WTC11 (cell line): ENCODE measurements at places on chromosomes 16 and 17. TPM values are rescaled to one million over a fixed set of nuclear protein-coding genes. Genes with fewer than 3 reads are reported as not detected.

CCL14 gene
- not detected in 3 replicates for total RNA-seq

DNA sequence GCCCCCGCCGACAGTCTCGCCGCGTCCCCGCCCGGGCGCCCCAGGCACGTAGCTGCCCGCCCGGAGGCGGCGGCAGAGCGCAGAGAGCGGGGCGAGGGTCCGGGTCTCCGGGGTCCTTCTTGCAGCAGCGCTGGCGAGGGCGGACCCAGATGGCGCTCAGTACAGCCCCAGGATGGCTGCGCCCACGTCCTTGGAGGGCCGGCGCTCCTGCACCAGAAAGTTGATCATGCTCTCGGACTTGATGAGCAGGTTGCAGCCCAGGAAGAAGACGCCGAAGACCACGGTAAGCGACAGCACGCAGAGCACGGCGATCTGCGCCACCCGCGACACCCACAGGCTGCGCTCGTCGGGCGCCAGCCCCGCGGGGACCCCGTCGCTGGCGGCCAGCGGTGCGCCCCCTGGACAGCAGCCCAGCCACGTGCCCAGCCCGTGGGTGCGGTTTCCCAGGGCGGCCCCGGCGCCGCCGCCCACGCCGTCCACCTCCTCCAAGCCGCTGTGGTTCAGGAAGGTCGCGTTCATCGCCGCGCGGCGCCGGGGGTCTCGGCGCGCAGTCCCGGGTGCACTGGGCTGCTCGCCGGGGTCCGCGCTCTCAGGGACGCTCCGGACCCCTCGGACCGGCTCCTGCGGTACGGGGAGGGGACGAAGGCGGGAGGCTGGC is 435 bp downstream of the RPRML start:
- peak; percentile 35 for DNase-seq
- H3K4me1 ChIP-seq, result peaks cover 40% of the 10 kb centered on the region
- peaks cover 31% of the 10 kb centered on the region for H3K27me3 ChIP-seq

DNA sequence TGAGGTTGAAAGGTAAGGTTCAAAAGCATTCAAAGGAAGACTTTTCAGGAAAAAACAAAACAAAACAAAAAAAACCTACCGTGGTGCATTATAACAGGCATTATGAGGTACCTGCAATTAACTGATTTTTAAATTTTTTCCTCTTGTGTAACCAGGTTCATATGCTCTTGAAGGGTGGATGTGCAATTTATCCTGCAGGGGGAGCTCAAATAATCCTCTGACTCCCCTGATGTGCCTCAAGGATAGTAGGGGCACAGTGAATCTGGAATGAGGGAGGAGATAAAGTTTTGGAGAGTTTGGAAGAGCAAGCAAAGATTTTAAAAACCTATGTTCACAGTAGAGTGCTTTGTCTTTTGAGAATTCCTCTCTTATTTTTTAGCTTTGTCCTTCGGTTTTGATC is 1349.4 kb downstream of the CDH8 start:
- H3K4me1 ChIP-seq, result 0 out of 2 replicates have a peak, but pooled peaks cover under 1% of the 10 kb centered on the region
- no peaks in the 10 kb centered on the region for H3K36me3 ChIP-seq
- H3K4me3 ChIP-seq, result no peak overlapping the region
- no peaks in the 10 kb centered on the region for H3K27me3 ChIP-seq

DNA sequence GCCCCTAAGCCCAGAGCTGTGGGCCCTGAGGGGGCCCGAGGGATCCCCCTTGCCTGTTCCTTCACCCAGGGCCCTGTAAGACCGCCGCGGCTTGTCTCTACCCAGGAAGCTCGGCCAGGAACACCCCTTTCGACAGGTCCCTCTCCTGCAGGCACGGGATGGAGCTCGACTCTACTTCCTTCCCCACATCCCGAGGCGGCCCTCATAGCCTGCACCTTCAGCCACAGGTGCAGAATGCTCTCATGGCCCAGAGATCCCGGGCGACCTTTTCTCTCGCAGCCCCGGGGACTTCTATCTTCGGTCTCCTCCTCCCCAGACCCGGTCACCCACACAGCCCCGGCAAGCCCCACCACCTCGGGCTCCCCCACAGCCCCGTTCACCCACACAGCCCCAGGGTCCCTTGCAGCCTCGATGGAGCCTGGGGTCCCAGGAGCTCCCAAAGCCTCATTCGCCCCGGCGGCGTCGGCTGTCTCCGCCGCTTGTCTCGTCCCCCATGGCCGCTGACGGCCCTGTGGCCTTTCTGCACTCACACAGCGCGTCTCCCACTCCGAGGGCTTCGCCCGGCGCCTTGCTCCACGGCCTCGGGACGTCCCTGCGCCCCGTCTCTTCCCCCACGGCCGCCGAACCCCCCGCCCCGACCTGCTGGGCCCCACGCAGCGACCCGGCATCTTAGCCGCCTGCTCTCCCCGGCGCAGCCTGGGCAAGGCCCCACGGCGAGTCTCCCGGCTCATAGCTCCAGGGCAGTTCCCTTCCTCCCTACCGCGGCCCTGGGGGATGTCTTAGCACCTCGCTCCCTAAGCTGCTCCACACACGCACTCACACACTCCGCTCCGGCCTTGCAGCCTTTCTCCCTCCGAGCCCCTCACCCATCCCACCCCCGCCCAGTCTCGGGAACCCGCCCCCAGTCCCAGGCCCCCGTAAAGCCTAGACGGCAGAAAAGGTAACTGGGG is 650 bp downstream of the KIAA0753 start:
- peaks cover 23% of the 10 kb centered on the region for H3K4me1 ChIP-seq
- H3K27me3 ChIP-seq, result no peaks in the 10 kb centered on the region
- no peak overlapping the region for H3K27ac ChIP-seq
- H3K36me3 ChIP-seq, result peaks cover 28% of the 10 kb centered on the region

KRT23 gene
- total RNA-seq, result not detected in 3 replicates

DNA sequence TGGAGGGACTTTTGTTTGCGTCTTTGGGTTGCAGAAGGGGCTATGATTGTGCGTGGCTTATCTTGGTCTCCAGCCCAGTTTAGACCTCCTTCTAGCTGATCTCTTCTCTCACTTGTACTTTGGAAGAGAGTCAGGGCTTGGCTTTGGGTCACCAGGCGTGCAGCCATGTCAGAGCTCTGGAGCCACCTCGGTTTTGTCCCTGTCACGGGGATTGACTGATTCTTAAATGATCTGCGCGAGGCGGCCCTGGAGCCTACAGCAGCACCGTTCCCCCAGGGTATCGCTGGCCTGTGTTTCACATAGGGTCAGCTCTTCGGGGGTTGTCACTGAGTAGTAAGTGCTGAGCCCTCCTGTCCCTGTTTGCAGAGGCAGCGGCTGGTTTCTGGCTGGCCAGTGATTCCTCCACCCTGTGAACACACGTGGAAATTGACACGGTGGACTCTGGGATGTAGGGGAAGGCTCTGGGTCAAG is 209.8 kb upstream of the CHMP6 start:
- DNase-seq, result no peak
- no peaks in the 10 kb centered on the region for H3K27me3 ChIP-seq
- H3K36me3 ChIP-seq, result no peaks in the 10 kb centered on the region; the same call in 1 of the 2 replicates
- H3K27ac ChIP-seq, result peak overlapping the region; percentile 53; the same call in 1 of the 2 replicates

TMEM220 gene
- 2.4 to 4.0 TPM (median 2.9 TPM) in 3 replicates for total RNA-seq

GRCh38 chr16:49281843-49282642 is 405 bp upstream of the CBLN1 start:
- peaks cover 49% of the 10 kb centered on the region for H3K4me1 ChIP-seq
- DNase-seq, result peak; percentile 92
- H3K4me3 ChIP-seq, result peak overlapping the region; percentile 88
- H3K36me3 ChIP-seq, result no peaks in the 10 kb centered on the region
- H3K27ac ChIP-seq, result no peak overlapping the region

- no peak overlapping the region for H3K27ac ChIP-seq
- no peak overlapping the region for H3K4me3 ChIP-seq
- H3K4me1 ChIP-seq, result peaks cover 5% of the 10 kb centered on the region; the same call in 1 of the 2 replicates
- H3K36me3 ChIP-seq, result no peaks in the 10 kb centered on the region
- H3K27me3 ChIP-seq, result peaks cover 2% of the 10 kb centered on the region; the same call in 1 of the 2 replicates
These were observed 38.6 kb upstream of the CACNG4 start for GRCh38 chr17:66925811-66926500.

GRCh38 chr17:77741109-77741508 is 217.4 kb upstream of the TNRC6C start:
- DNase-seq, result peak; percentile 79
- H3K27me3 ChIP-seq, result peaks cover 14% of the 10 kb centered on the region
- H3K4me1 ChIP-seq, result peaks cover 19% of the 10 kb centered on the region
- no peak overlapping the region for H3K4me3 ChIP-seq

SDK2 gene
- total RNA-seq, result 13.5 to 14.8 TPM (median 14.3 TPM) in 3 replicates

NUDT16L1 gene
- 41.8 to 45.8 TPM (median 42.0 TPM) in 3 replicates for total RNA-seq

DNA sequence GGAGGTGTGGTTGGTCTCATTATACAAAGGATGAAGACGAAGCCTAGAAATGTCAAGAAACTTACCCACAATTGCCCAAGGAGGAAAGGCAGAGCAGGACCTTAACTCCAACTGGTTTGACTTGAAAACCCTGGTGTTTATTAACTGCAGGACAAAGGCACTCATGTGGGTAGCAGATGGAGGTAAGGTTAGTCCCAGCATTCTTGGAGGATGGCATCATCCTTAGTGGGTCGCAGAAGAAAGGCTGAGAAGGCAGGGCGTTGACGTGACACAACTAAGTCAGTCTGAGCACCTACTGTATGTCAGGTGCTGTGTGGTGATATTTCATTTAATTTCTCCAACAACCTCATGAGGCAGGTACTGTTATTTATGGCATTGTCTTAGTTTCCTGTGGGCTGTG is 101.3 kb downstream of the HAPSTR1 start:
- DNase-seq, result no peak
- no peak overlapping the region for H3K4me3 ChIP-seq
- H3K4me1 ChIP-seq, result 0 out of 2 replicates have a peak, but pooled peaks cover 5% of the 10 kb centered on the region
- no peaks in the 10 kb centered on the region for H3K27me3 ChIP-seq
- no peak overlapping the region for H3K27ac ChIP-seq

GRCh38 chr17:56866496-56866895 is 32.5 kb downstream of the DGKE start:
- no peaks in the 10 kb centered on the region for H3K4me1 ChIP-seq
- DNase-seq, result no peak
- no peak overlapping the region for H3K27ac ChIP-seq

TM4SF5 gene
- not detected in 3 replicates for total RNA-seq

DNA sequence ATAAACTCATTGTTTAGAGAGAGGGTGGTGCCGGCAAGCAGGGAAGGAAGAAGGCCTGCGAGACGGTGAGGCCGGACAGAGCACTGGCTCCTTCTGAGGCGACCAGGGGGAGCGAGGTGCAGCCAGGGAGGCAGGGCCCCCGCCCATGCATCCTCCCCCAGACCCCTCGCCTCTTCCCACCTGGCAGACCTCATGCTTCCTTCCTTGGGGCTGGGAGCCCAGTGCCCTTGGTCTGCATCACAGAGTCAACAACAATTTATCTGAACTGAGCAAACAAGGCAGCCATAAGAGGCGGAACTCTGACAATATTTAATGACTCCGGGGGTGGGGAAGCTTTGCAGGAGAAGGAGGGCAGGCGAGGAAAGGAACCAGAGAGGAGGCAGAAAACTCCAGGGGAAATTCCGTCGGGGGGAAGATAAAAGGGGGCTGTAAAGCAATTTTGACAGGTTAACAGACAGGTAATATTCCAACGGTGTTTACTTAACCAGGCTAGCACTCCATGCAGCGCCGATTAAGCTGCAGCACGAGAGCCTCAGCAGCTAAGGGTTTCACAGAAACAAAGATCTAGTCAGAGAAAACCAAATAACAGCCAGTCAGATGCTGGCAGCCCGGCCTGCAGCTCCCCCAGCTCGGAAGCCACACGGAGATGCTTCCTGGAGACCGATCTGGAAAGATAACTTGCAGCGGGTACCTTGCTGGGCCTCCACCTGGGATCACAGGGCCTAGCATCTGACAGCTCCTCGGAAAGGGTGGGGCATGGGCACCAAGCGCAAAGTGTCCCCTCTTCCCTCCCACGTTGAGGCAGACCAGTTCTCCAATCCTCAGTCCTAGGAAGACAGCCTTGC is 398.2 kb downstream of the SOX9 start:
- DNase-seq, result no peak
- H3K27ac ChIP-seq, result no peak overlapping the region
- H3K4me1 ChIP-seq, result peaks cover 44% of the 10 kb centered on the region

GRCh38 chr17:9519583-9520272 is 55.9 kb downstream of the STX8 start:
- no peak overlapping the region for H3K4me3 ChIP-seq
- H3K27me3 ChIP-seq, result no peaks in the 10 kb centered on the region
- H3K4me1 ChIP-seq, result peaks cover 27% of the 10 kb centered on the region
- DNase-seq, result no peak
- no peaks in the 10 kb centered on the region for H3K36me3 ChIP-seq
- H3K27ac ChIP-seq, result 0 out of 2 replicates have a peak overlapping the region, but pooled peaks have one; percentile 0

GRCh38 chr17:12113156-12113555 is 92.5 kb downstream of the MAP2K4 start:
- H3K27ac ChIP-seq, result no peak overlapping the region
- no peak for DNase-seq
- peaks cover 42% of the 10 kb centered on the region for H3K36me3 ChIP-seq
- H3K4me3 ChIP-seq, result no peak overlapping the region
- H3K4me1 ChIP-seq, result no peaks in the 10 kb centered on the region
- H3K27me3 ChIP-seq, result no peaks in the 10 kb centered on the region

DNA sequence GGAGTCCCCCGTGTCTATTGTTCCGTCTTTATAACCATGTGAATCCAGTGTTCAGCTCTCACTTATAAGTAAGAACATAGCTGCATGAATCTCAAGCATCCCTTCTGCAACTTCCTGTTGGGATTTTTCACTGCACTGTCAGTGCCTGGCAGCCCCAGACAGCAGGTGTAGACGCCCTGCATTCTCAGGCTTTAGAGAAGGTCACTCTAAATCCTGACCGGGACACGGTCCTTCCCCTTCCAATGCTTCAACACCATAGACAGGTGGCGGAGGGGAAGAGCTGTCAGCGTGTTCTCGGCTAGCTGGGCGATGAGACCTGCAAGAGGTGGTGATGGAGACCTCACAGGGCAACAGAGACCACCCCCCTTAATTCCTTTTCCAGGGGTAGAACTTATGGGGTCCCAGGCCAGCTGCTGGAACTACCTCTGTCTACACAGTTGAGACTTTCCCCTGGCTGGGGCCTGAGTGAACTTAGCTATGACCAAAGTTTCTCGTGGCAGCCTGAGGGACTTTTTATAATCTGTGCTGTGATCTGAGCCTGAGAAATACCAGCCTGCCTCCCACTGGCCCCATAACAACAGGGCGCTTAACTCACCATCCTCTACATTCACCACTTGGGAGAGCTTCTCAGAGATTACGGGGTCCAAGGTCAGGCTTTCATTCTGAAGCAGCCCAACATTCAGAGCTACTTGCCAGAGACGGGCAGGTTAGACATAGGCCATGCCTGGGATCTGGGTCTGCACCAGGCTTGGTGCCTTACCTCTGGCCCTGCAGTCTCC is 143.2 kb upstream of the TNRC6C start:
- no peak overlapping the region for H3K27ac ChIP-seq
- H3K27me3 ChIP-seq, result peaks cover 9% of the 10 kb centered on the region
- H3K4me1 ChIP-seq, result peaks cover 24% of the 10 kb centered on the region
- no peaks in the 10 kb centered on the region for H3K36me3 ChIP-seq
- no peak overlapping the region for H3K4me3 ChIP-seq

CDC27 gene
- total RNA-seq, result 83.0 to 83.6 TPM (median 83.3 TPM) in 3 replicates

UTS2R gene
- total RNA-seq, result 0.46 to 0.76 TPM (median 0.53 TPM) in 3 replicates

- peaks cover 13% of the 10 kb centered on the region for H3K4me1 ChIP-seq
- DNase-seq, result no peak
- H3K4me3 ChIP-seq, result no peak overlapping the region
- H3K27ac ChIP-seq, result no peak overlapping the region
- H3K36me3 ChIP-seq, result no peaks in the 10 kb centered on the region
- H3K27me3 ChIP-seq, result peaks cover 32% of the 10 kb centered on the region
These were observed 6.0 kb upstream of the BHLHA9 start for GRCh38 chr17:1264196-1264595.

LRRC37B gene
- 18.7 to 20.7 TPM (median 20.6 TPM) in 3 replicates for total RNA-seq

CD300E gene
- not detected in 3 replicates for total RNA-seq

ACE gene
- 7.0 to 8.1 TPM (median 7.8 TPM) in 3 replicates for total RNA-seq

- H3K4me3 ChIP-seq, result no peak overlapping the region
- no peak for DNase-seq
- H3K27me3 ChIP-seq, result no peaks in the 10 kb centered on the region
- H3K27ac ChIP-seq, result no peak overlapping the region
- H3K36me3 ChIP-seq, result peaks cover 3% of the 10 kb centered on the region
- H3K4me1 ChIP-seq, result no peaks in the 10 kb centered on the region
These were observed 50.9 kb downstream of the HELZ start for GRCh38 chr17:67194134-67194533.

- no peak overlapping the region for H3K4me3 ChIP-seq
- no peak for DNase-seq
- H3K36me3 ChIP-seq, result no peaks in the 10 kb centered on the region
These were observed 1280.3 kb downstream of the CDH8 start for GRCh38 chr16:60755907-60756306.
